ENCODE measurements at places on chromosomes 11 and 22.

DNA sequence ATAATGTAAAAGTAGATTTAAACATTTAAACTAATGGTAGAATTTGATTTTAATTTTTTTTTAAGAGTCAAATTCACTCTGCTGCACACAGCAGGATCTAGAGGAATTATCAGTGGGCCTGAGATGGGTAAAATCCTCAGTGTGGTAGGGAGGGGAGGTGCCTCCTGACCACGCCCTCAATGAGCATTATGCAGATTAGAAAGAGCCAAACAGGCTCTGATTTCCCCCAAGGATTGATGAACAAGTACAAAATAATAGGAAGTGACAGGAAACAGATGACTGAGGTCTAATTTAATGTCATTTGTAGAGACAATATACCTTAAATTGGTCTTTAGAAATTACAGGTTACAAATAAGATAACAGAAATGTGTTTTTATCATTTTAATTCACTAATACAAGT lies 155.2 kb downstream of the DCDC1 start:
- DNase-seq = no peak

- DNase-seq = no peak
These were observed 259.8 kb upstream of the ANO5 start for GRCh38 chr11:21933095-21933494.

- no peak for DNase-seq
These were observed 538.1 kb downstream of the MIAT start for GRCh38 chr22:27195494-27195893.

- DNase-seq = no peak
These were observed 102.6 kb upstream of the ALDH3B2 start for GRCh38 chr11:67776852-67777520.

GRCh38 chr11:82683029-82683428 lies 50.6 kb downstream of the FAM181B start:
- DNase-seq = no peak

DNA sequence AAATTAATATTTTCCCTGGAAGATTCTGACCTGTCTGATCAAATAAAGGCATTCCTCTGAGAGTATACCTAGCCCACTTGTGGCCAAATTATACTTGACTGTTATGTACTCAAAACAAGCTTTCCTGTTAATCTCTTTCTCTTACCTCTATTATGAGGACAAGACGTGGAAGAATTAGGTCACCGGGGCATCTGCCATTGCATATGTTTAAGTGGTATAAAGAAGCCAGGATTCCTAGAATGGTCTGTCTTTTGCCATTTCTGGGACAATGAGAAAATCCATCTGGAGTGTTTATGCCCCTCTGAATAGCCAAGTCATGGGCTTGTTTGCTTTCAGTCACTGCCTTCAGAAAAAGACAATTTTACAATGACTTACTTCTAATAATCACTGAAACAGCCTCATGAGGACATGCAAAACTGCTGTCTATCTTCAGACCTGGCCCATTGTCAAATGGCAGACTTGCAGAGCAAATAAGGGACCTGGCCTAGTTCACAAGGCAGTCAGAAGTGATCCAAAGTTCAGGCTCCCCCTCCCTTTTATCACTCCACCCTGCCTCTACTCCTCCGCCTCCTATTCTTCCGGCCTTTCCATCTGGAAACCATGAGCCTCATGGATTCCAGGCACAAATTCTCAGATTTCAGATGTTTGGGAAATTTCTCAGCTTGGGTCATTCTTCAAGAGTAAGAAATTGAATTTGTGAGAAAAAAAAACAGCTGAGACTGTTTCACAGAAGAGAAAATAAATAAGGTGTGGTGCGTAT lies 128.1 kb upstream of the LDLRAD3 start:
- peak; percentile 64 for DNase-seq

DNA sequence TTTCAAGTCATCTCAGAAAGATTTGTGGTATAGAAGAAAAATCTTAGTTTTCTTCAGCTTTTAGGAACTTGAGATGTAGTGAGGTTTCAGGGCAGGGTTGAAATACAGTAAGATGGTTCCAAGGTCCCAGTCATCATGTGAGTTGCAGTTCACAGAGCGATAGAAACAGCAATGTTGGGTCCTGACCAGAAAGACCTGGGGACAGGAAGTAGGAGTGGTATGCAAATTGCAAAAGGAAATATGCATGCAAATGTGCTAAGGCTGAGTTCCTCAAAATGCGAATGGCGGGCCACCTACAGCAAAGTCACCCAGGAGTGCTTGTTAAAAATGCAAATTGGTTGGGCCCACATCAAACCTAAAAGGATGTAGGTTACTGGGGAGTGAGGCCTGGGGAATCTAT lies 1032.7 kb upstream of the TENM4 start:
- DNase-seq = no peak

DNA sequence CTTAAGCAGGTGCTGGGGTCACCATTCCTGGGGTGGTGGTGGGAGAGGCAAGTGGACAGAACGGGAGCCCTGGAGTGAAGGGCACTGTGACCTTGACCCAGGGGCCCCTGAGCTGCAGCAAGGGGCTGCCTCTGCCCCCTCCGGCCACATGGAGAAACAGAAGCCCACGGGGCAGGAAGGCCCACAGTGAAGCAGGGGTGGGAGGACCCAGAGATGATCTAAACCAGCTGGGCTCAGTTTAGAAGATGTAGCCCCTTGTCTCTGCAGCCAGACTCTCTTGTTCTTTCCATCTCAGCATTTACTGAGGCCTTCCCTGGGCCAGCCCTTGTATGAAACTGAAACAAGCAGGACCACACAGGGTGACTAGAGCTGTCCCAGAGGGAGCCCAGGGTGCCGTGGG lies 30.5 kb downstream of the WNT11 start:
- DNase-seq = no peak
